ENCODE measurements at places on chromosomes 11 and 22. TPM values are rescaled to one million over a fixed set of nuclear protein-coding genes. Genes with fewer than 3 reads are reported as not detected.

Gene DEFB131B
- polyA plus RNA-seq, result not detected

Gene C22orf31
- polyA plus RNA-seq, result 0.34 TPM

Gene PLEKHA7
- polyA plus RNA-seq, result 0.27 TPM

Gene PIM3
- polyA plus RNA-seq, result 0.56 TPM

Gene MAJIN
- 3.6 TPM for polyA plus RNA-seq

Gene APOBEC3C
- not detected for polyA plus RNA-seq

Gene C11orf97
- polyA plus RNA-seq, result not detected

Gene RAB3IL1
- polyA plus RNA-seq, result 0.15 TPM

Gene IGHMBP2
- polyA plus RNA-seq, result 2.3 TPM

Gene ZNHIT2
- 1.9 TPM for polyA plus RNA-seq

Gene SPI1
- polyA plus RNA-seq, result not detected

Gene SCGB1A1
- polyA plus RNA-seq, result not detected

Gene PKP3
- not detected for polyA plus RNA-seq

Gene SCGB2A2
- polyA plus RNA-seq, result not detected

Gene ZP1
- polyA plus RNA-seq, result not detected

Gene TRPC6
- polyA plus RNA-seq, result not detected

Gene KCNJ5
- not detected for polyA plus RNA-seq

Gene PLA2G3
- not detected for polyA plus RNA-seq

Gene MUC15
- not detected for polyA plus RNA-seq

Gene SLC6A5
- polyA plus RNA-seq, result 0.60 TPM

Gene PRG2
- polyA plus RNA-seq, result not detected

Gene GUCY1A2
- polyA plus RNA-seq, result 10.8 TPM

Gene SIDT2
- 13.4 TPM for polyA plus RNA-seq

Gene YAP1
- 3.6 TPM for polyA plus RNA-seq

Gene OR5B21
- polyA plus RNA-seq, result not detected

Gene LRRC56
- polyA plus RNA-seq, result 0.13 TPM

Gene NXPE2
- 0.30 TPM for polyA plus RNA-seq

Measured in Purkinje cell (primary cell).